Right lobe of liver (tissue), 6 donors: ENCODE measurements at places on chromosomes 3 and 15.

DNA sequence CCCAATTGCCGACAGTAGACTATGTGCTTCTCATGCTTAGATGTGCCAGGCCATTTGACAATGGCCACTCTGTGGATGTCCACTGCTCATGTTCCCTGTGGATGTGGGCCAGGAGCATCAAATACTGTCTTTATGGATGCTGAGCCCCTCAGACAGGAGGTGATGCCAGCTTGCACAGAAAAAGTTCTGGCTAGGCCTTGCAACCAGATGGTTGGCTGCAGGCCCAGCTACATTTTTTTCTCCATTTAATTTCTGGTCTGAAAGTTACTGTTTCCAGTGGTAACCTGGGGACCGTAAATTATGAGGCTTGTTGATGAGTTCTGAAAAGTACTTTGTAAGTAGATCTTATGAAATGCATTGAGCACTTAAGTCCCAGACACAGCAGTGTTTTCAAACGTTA, 228.5 kb downstream of the CHL1 start:
- DNase-seq = no peak

GRCh38 chr3:78140866-78141265, 1101.0 kb downstream of the ROBO2 start:
- DNase-seq = no peak

DNA sequence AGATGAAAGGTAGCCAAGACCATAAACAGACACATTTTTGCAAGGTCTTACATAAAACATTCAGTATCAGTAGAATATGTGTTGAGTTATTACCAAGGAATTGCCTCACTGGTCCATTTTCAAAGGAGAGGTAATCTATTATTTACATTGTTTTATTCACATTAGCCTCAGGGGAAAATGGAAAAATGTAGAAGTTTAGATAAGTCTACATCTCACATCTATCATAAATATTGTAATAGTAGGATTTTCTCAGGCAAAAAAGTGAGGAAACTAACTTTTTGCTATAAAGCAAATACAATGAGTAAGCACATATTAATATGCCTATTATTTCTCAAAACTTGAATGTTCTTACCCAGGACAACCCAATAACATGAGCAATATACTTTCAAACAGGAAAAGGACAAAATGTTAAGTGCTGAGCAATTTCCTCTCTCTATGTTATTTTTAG, 184.6 kb upstream of the AGTR1 start:
- no peak for DNase-seq

DNA sequence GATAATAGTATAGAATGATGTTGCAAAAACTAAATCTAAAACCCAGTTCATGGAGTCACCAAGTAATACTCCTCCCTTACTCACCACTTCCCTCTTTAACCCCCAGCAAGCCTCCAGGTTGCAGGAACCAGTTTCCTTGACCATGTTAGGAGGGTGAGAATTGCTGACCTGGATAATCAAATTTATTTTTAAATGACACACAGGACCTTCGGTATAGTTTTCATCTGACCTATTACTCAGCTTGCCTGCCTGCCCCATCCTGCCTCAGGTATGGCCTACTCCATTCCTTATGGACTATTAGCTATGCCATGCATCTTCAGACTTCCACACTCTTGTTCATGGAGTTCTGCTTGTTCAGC, 883 bp downstream of the RTP4 start:
- DNase-seq = no peak

DNA sequence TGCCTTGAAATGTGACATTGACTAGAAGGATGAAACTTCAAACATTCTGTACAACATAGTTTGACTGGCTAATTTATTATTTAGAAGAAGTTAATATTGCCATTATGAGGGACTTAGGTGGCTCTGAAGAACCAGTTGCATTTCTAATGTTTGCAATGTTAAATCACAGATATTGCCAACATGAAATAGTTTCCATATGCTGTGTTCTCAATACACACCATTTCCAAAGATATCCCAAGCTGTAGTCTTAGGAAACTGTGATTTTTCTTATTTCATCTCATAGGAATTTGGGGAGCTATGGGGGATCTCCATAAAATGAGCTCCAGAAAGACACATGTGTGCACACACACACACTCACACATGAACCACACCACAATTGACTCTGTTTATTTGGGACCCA, 36.3 kb downstream of the ALG1L2 start:
- DNase-seq = no peak

GRCh38 chr15:101545548-101546505, 56.3 kb upstream of the PCSK6 start:
- DNase-seq = peak; percentile 45

- DNase-seq = no peak
These were observed 8.3 kb upstream of the LMOD3 start for GRCh38 chr3:69130689-69131088.
